GM06990 (cell line): ENCODE measurements at places on chromosomes 12 and 14.

GRCh38 chr12:62808166-62808879, 126.6 kb downstream of the PPM1H start:
- no peak for DNase-seq

DNA sequence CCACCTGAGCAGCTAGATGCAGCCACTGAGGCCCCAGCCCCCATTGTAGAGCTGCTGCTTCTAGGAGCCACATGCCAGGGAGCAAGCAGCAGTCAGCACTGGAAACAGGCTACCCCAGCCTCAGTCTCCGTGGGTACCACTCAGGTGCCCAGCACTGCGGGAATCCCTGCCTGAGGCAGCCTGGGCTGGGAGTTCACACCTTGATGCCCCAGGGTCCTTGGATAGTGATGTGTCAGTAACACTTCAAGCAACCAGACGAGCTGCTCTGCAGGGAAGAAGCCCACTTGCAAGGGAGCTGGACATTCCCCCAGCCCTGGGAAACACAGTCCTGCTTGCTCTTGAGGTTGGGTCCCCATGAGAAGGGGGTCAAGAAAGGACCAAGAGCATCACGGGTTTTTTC, 90.7 kb downstream of the ZFP36L1 start:
- DNase-seq, result no peak

- DNase-seq, result no peak
These were observed 44.7 kb downstream of the TMEM117 start for GRCh38 chr12:43880547-43880946.

DNA sequence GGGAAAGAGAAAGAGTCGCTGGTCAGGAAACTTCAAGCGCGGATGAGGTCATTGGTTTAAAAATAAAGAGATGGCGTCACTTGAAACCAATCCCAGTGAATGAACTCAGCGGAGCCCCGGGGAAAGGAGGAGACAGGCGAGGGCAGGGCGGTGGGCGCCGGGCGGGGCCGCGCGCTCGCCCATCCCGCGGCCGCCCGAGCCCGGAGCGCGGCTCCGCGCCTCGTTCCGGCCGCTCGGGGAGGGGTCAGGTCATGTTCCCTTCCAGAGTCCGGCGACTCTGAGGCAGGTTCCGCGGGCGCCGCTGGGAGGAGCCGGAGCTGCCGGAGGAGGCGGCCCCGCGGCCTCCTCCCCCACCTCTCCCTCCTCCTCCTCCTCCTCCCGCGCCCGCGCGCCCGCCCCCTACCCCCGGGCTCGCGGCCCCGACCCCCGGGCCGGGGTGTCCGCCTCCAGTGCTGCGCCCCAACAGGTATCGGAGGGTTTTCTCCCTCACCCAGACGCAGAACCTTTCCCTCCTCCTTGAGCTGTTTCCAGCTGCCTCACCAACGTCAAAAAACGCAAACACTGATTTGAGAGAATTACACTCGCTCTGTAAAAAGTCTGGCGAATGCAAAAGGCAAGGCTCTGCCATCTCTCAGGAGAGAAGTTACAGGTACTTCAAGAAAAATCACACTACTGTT, at the start of gene DUSP16:
DUSP16 (minus strand) TSS at position 279 of the 677 bp plus-strand sequence. CDS start 41,765 bp downstream, outside the sequence.
- peak; percentile 90 for DNase-seq

- DNase-seq, result no peak
These were observed 26.3 kb downstream of the GLT8D2 start for GRCh38 chr12:104023710-104024109.

GRCh38 chr14:35503646-35504045, 30.3 kb upstream of the INSM2 start:
- no peak for DNase-seq

DNA sequence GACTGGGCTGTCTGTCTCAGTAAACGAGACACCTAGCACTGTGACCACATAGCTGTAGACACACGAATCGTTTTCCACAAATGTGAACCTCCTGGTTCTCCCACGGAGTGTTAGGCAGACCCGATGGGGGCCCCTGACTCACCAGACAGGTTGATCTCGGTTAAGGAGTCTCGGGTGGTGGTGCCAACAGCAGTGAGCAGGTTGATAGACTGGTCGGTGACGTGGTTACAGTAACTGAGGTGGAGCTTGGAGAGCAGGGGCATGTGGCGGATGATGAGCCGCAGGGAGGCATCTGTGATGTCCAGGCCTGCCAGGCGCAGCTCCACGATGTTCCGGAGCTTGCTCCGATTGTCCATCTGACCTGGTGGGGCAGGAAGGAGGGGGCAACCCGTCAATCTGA, 39.8 kb downstream of the RNF34 start:
- no peak for DNase-seq

- no peak for DNase-seq
These were observed 13.3 kb downstream of the LLPH start for GRCh38 chr12:66117242-66117641.

DNA sequence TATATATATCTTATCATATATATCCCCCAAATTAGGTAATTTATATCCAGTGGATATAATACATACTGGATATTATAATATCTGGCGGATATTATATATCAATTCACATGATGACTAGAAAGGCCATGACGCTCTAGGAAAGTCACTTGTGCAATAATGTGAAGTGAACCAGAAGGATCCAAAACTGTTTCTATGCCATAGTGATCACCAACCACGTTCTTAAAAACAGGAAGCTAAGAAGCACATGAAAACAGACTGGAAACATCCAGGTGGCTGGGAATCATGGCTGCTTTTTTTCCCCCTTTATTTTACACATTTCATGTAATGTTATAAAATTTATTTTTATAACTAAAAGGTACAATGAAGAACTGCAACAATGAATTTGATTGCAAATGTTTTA, 1.4 kb downstream of the GUCY2C start:
- DNase-seq, result no peak

- no peak for DNase-seq
These were observed 208.6 kb upstream of the CDKN3 start for GRCh38 chr14:54188064-54188666.
